ENCODE measurements at places on chromosomes 2 and 18. TPM values are rescaled to one million over a fixed set of nuclear protein-coding genes. Genes with fewer than 3 reads are reported as not detected.

The FTCDNL1 gene
- 0.44 TPM for polyA plus RNA-seq

The ZAP70 gene
- polyA plus RNA-seq, result 2.0 TPM

DNA sequence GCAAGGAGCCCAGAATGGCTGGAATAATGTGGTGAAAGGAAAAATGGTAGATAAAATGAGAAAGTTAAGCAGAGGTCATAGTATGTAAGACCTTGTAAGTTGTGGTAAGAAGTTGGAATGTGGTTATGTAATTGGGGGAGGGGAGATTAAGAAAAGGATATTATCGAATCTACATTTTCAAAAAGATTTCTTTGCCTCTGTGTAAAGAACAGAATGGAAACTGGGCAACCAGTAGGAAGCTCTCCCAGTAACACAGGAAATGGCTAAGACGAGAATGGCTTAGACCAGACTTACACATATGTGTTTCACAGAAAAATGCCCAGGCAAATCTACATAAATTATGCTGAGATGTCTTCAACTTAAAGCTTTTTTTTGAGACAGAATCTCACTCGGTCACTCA is 13.2 kb downstream of the MEMO1 start:
- no peaks in the 10 kb centered on the region for H3K36me3 ChIP-seq
- H3K4me1 ChIP-seq, result no peaks in the 10 kb centered on the region
- no peak for DNase-seq
- no peaks in the 10 kb centered on the region for H3K27me3 ChIP-seq
- H3K4me3 ChIP-seq, result no peak overlapping the region

The LYPD1 gene
- 1.8 TPM for polyA plus RNA-seq

DNA sequence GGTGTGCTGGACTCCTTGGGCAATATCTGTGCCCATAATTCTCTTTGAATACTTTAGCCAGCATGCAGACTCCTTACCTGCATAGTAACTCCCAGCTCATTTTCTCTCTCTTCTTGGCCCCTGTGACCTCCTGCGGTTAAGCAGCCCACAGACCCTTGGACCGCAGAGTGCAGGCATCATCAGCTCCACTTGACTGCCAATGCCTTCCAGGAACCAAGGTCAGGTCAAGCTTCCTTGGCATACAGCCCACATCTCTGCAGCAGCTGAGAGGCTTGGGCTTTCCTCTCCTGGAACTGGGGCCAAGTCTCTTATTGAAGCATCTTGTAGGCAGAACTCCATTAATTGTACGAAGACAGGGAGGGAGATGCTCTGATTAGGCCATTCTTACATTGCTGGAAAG is 130.1 kb upstream of the PIEZO2 start:
- H3K4me3 ChIP-seq, result no peak overlapping the region
- no peaks in the 10 kb centered on the region for H3K27me3 ChIP-seq
- DNase-seq, result no peak

The LYG2 gene
- 0.55 TPM for polyA plus RNA-seq

Measured in left lung (tissue), 14 donors.